CD4-positive, alpha-beta T cell treated with Interleukin-6 at 100 ng/mL for 8 hours (primary cell): ENCODE measurements at places on chromosomes 1 and 21.

DNA sequence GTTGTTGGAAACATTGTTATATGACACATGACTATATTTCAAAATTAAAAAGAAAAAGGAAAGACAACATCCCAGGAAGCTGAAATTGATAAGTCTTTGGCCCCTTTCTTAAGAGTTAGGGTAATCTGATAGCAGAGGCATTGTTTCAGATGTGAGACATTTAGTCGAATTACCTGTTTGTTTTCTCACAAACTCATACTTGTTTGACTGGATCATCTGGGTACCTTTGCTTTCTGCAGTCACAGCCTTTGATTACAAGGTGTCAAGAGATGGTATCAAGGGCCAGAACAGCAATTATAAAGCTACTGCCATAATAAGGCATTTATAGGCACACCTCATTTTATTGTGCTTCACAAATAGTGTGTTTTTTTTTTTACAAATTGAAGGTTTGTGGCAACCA, 136.3 kb downstream of the DUSP10 start:
- DNase-seq, result no peak

- DNase-seq, result no peak
These were observed 576.0 kb downstream of the PTBP2 start for GRCh38 chr1:97297611-97298010.

DNA sequence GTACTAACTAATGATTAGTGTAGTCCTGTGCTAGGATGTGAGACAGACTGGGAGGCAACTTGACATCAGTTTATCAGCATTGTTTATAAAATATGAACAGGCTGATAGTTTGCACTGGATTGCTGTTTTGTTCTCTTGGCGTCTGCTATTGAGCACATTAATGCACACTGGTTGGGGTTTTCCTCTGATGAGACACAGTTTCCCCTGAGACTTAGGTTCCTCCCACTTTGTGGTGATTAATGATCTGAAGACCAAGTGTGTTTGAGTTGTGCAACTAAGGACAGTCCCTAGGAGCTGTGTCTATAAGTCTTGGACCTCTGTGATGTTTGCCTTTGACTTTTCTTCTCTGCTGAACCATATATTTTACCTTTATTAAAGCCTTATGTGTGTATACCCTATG, 1015.4 kb downstream of the AMY1C start:
- DNase-seq, result no peak

- DNase-seq, result no peak
These were observed 5.1 kb downstream of the PEF1 start for GRCh38 chr1:31639543-31639942.

- no peak for DNase-seq
These were observed 5.0 kb downstream of the AGT start for GRCh38 chr1:230708631-230709580.

GRCh38 chr21:38820471-38821239, 14.9 kb downstream of the ETS2 start:
- DNase-seq, result no peak

- DNase-seq, result no peak
These were observed 35.4 kb upstream of the FGGY start for GRCh38 chr1:59261537-59261936.

- no peak for DNase-seq
These were observed 13.2 kb downstream of the MX1 start for GRCh38 chr21:41439248-41439647.

DNA sequence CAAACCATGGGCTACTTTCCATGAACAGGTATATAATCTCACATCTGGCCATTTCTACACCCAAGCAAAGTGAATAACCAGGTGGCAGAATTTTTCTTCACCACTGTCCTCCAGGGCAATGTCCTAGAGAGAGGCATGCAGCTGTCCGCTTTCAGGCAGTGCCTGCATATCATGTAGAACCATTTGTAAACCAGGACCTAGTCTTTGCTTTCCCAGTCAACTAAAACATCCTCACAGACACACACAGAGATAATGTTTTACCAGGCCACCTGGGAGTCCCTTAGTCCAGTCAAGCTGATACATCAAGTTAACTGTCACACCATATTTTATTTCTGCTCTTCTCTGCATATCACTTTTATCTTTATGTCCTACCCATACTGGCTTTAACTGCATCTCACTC, 26.2 kb downstream of the TNFSF18 start:
- DNase-seq, result no peak

DNA sequence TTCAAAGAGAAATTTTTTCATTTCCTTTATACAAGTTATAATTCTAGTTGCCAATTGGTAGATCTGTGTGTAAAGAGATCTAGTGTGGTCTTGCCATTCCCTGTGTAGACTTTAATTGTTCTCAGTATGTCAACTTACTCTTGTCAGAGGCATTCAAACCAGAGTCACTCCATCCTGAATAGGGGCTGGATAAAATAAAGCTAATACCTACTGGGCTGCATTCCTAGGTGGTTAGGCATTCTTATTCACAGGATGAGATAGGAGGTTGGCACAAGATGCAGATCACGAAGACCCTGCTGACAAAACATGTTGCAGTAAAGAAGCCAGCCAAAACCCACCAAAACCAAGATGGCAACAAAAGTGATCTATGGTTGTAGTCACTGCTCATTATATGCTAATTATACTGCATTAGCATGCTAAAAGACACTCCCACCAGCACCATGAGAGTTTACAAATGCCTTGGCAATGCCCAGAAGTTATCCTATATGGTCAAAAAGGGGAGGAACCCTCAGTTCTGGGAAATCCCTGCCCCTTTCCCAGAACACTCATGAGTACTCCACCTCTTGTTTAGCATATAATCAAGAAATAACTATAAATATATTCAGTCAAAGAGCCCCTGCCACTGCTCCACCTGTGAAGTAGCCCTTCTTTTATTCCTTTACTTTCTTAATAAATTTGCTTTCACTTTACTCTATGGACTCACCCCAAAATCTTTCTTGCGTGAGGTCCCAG, 74.0 kb upstream of the ADAMTS5 start:
- DNase-seq, result no peak

GRCh38 chr1:157151073-157151472, 12.9 kb upstream of the ETV3 start:
- no peak for DNase-seq

DNA sequence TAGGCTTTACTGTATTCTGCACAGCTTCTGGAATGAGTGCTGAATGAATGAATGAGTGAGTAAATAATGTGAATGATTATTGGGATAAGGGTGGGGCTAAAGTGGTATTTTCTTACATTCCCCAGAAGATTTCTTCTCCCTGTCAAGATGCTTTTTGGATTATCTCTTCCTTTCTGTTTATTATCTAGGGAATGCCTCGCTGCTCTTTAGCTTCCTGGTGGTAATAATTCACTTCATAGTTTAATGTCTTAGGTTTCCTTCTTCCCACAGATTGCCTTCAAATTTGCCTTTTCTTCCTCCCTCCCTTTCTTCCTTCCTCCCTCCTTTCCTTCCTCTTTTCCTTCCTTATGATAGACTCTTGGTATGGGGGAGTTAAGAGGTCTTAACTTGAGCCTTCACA, 24.0 kb downstream of the DDR2 start:
- DNase-seq, result no peak

DNA sequence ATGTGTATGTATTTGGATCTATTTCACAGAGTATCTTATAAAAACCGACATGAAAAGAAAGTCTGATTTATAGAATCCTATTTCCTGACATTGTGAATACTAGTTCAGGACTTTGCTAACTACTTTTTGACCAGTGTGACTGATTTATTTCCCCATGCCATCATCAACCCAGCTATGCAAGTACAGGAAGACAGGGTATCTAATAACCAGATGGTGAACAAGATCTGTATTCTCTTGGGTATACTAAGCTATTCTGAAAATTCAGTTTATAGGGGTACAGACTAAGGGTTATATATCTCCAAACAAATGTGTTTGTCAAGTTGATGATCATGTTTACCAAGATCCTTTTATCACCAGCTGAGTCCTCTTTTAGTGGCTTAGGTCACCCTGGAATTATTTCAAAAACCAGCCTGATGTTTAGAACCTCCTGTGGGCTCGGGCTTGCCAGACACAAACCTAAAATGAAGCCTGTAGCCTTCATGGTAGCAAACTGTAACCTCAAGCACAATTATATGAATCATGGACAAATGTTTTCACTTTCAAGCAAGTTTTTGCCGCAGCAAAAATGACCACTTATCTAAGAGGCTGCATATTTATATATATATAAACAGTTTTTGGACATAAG, 185.1 kb downstream of the FGGY start:
- no peak for DNase-seq

GRCh38 chr1:52028328-52028727, 5.3 kb downstream of the KTI12 start:
- DNase-seq, result no peak

DNA sequence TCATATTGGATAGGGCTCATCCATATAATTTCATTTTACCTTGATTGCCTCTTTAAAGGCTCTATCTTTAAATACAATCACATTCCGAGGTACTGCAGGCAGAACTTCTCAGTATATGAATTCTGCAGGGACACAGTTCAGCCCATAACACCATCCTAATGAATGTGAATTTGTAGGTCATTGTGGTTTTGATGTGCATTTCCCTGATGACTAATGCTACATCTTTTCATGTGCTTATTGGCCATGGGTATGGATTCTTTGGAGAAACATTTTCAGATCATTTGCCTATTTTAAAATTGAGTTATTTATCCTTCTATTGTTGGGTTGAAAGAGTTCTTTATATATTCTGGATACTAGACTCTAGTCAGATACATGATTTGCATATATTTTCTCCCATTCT, 9.6 kb upstream of the RPS6KC1 start:
- no peak for DNase-seq

- DNase-seq, result no peak
These were observed 301.7 kb downstream of the NTNG1 start for GRCh38 chr1:107442551-107442950.

- no peak for DNase-seq
These were observed 1348.4 kb downstream of the NCAM2 start for GRCh38 chr21:22346576-22346975.

- DNase-seq, result no peak
These were observed 40.3 kb downstream of the CD247 start for GRCh38 chr1:167477986-167478385.

DNA sequence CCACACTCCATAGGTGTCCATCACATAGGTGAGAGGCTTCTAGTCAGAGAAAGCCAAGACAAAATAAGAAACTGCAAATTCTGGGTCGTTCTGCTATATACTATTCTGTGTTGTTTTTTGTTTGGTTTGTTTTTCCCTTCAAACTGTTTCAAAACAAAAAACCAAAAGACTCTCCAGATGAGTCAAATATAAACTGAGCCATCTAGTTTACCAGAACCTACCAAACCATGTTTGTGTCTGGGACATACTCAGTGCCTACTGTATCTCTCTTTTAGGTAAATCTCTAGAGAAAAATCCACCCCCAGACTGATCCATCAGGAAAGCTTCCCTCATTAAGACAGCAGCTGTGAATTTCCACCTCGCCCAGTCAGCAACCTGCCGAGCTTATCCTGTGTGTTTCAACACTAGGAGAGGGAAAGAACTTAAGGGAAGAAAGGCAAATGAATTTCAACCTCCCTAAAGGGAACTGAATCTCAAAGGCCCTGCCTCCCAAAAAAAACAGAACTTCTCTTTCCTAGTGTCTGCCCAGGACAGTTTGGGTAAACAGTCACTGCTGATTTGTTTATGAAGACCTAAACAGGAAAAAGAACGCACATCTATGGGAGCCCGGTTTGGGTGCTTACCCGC, 17.2 kb downstream of the PPT1 start:
- DNase-seq, result no peak

DNA sequence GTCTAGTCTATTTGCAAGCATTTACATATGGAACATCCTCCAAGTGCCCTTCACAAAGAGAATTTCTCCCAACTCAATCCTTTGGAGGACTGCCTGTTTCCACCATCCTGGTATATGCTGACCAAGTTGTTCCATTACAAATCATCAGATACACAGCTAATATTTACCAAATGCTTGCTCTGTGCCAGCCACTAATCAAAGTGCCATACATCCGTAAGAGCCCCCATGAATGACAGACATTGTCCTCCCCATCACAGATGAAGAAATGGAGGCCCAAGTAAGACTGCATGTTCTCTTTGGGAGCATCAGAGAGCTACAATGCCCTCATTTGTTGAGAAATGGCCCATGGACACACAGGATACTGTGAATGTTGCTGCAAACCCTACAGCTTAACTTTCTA, 130.0 kb upstream of the BACE2 start:
- no peak for DNase-seq

- DNase-seq, result no peak
These were observed 107.2 kb downstream of the GLIS1 start for GRCh38 chr1:53631622-53632310.

DNA sequence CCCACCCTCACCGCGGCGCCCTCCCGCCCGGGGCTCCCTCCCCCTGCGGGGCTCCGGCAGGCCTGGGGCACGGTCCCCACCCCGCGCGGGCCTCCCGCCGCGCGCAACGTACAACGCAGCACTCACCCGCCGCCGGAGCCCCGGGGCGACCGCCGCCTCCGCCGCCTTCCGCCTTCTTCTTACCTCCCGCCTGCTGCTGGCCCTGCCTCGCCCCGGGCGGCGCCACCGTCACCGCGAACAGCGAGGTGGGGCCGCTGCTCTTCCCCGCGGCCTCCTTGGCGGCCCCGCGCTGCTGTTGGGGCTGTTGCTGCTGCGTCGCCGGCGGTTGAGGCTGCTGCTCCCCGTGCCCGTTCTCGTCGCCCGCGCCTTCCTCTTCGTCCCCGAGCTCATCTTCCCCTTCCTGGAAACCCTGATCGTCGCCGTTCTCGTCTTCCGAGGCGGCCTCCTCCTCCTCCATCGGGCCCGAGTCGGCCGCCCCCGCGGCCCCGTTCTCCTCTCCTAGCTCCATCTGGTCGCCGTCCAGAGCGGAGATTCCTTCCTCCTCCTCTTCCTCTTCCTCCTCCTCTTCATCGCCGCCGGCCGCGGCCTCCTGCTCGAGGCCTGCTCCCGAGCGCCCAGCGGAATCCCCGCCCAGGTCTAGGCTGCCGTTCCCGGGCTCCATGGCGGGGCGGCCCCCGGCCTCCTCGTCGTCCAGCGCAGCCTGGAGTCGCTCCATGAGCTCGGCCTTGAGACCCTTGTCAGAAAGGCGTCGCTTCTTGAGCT, 671 bp downstream of the HNRNPU start:
- DNase-seq, result no peak
